ENCODE measurements at places on chromosomes 13 and 19.

DNA sequence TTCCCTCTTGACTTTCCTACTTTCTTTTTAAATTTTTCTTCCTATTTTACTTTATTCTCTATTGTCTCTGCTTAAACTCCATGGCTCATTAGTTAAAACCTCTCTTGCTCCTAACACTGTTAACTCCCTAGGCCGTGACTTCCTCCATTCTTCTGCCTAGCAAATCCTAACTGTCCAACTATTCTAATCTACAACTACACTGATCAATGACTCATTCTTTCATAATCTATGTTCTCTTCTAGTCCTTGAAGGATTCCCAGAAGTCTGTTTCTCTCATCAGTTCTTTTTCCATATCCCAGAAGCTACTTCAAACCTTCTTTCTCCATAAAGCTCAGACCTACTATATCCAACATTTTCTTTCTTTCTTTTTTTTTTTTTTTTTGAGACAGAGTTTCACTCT is 66.9 kb downstream of the MICU2 start:
- no peak for DNase-seq

GRCh38 chr13:32017474-32017873 is 14.1 kb upstream of the FRY start:
- no peak for DNase-seq

DNA sequence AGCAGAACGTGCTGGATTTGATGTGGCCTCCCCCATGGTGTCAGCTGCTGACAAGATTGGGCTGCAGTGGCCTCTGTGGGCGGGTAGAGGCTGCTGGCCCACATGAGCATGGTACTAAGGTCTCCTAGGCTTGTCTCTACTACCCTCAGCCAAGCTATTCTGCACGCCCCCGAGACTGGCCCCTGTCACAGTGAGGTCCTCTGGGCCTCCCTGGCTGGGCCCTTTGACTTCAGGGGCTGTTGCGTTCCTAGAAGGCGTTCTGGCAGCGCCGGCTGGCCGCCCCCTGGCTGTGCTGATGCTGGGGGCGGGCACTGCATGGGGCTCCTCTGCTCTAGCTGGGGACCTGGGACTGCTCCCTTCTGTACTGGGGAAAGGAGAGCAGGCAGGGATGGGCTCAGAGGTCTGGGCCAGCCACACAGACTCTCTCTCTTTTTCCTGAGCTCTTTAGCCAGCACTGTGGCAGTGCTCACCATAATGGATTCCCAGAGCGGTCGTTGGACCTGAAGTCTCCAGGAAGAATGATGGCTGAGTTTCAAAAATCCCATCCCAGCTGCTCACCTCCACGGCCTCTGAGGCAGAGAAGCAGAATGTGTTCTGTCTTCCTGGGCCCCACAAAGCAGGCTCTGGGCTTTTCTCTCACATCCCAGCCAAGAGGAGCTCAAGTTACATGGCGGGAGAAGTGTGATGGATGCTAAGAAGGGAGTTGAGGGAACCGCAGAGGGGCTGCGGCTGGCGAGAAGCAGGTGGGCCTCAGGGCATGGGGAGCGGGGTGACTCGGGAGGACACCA is 32.3 kb downstream of the TSSK6 start:
- DNase-seq = no peak

DNA sequence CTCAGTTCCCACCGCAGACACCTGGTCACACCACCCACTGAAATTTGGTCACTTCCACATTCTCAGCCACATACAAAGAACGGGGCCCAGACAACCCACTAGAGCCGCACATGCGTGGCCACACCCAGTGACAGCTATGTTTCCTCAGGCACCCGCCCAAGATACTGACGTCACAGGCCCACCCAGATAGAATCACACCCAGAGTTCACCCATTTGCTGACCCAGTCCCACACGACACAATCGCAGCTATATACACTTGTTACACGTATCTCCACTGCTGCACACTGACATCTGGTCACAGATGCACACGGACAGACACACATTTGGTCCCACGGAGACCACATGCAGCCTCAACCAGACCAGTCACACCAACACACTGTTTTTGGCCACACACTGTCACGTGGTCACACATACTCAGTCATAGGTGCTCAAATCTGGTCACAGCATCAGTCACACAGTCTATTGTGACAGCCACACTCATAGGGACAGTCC is 2.9 kb downstream of the NUMBL start:
- DNase-seq = no peak

DNA sequence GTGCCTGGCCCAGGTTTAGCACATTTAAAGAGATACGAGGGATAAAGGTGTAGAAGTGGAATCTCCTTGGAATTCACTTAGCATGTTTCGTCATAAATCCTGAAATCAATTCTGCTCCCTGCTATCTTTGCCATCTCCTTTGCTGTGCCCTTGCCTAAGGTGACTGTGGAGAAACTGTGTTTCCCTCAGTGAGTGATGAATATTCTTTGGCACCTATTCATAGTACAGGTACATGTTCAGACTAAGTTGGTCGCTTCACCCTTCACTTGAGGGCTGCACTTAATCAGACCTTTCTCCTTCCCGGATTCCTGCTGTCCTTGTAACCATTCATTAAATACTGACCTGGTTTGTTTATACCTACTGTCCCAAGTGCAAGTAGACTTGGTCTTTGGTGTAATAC is 17.8 kb downstream of the PCCA start:
- DNase-seq = no peak

- DNase-seq = no peak
Measured at GRCh38 chr19:11359421-11359820, 4.2 kb downstream of the PLPPR2 start.

DNA sequence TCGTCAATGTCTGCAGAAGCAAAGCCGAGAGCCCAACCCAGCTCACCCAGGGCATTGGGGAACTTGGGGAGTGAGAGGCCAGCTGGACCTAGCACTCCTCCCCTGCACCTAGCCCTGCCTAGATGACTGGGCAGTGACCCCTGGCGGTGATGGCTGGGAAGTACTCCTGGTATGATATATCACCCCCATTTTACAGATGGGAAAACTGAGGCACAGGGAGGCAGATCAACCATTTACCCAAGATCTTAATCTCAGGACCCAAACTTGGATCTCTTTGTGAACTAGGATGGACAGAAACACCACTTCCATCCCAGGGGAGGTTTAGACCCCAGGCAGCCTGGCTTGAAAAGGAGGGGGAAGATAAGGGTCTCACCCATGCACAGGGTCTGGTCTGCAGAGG is 43.5 kb downstream of the CCL25 start:
- DNase-seq = no peak

DNA sequence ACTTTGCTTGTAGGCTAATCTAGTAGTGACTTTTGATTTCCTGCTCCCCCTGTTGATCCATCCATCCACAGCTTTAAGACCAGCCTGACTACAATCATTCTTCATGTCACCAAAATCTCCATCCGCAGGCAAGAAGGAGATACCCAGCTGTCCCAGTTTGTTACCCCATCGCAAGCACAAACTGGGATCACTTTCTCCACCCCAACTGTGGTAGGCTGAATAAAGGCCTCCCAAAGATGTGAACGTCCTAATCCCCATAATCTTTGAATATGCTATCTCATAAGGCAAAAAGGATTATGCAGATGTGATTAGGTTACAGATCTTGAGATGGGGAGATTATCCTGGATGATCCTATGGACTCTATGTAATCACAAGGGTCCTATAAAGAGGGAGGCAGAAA is 202.0 kb downstream of the ENOX1 start:
- DNase-seq = no peak

DNA sequence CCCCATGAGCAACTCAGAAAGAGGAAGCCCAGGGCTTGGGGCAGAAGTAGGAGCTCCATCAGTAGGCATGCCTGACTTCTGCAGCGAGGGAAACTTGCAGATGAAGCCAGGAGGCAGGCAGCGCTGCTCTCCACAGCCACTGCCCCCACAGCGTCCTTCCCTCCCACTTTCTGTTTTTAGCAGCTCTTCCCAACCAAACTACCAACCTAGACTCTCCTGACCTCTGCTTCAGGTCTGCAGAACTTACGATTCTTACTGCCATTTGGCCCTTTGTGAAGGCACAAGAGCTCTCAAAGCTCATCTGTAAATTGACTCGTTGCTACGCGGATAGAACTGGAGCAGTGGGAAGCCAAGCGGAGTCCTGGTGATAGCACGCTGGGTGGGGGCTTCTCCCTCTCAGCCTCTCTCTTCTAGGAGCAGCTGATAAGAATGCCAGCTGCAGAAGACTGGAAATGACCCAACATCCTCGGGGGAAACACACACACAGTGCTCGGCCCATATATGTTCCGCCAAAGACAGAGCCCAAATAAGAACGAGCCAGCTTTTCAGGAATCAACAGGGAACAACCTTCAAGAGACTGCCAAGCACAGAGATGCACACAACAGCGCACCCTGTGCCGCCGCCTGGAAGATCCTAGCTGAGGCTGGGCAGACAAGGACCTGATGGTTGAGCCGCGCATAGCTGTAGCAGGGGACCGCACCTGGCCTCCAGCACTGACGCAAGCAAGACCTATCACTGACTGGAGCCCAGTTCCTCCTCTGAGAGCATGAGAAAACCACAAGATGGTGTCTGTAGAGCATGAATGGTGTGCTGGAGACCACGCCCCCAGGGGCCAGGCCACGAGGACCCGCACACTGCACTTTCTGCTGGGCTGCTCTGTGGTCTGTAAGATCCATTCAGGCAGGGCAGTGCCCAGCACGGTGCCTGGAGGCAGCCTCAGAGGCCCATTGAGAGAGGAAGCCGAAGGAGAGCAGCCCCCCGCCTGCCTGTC is 15.9 kb upstream of the SLC35E1 start:
- peak; percentile 33 for DNase-seq

DNA sequence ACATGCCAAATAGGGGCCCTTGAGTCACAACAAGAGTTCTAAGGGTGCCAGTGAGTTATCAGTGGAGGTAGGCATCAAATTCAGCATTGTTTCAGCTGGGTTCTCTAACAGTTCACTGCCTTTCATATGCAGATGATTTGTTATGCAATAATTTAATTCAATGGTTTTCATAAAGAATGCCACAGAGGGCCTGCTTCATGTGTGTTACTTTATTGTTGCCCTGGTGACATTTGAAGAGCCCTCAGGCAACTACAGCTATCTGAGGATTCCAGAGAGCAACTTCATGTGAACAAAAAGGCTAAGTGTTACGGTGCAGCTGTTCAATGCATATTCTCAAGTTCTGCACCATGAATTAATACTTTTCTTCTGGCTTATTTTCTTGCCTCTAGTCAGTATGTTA is 43.1 kb upstream of the STARD13 start:
- DNase-seq = peak; percentile 26

- no peak for DNase-seq
Measured at GRCh38 chr19:19028526-19028925, 4.8 kb downstream of the SUGP2 start.

GRCh38 chr13:63954683-63955082 is 2539.0 kb upstream of the PCDH20 start:
- DNase-seq = no peak

- DNase-seq = no peak
Measured at GRCh38 chr19:1467490-1468273, 11.3 kb downstream of the C19orf25 start.

DNA sequence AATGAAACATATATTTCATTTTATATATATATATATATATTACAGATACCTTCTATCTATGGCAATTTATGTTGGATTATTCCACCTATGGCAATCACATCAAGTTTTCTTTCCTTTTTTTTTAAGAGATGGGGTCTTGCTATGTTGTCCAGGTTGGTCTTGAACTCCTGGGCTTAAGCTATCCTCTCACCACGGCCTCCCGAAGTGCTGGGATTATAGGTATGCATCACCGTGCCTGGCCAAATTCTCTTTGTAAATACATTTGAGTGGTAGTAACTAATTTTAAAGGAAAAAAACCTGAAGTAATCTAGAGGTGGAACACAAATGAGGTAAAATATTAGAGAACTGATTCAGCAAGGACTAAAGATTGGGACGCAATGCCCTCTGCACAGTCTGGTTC is 21.6 kb upstream of the BRD4 start:
- no peak for DNase-seq

GRCh38 chr13:43132257-43132656 is 108.9 kb downstream of the DNAJC15 start:
- DNase-seq = no peak

DNA sequence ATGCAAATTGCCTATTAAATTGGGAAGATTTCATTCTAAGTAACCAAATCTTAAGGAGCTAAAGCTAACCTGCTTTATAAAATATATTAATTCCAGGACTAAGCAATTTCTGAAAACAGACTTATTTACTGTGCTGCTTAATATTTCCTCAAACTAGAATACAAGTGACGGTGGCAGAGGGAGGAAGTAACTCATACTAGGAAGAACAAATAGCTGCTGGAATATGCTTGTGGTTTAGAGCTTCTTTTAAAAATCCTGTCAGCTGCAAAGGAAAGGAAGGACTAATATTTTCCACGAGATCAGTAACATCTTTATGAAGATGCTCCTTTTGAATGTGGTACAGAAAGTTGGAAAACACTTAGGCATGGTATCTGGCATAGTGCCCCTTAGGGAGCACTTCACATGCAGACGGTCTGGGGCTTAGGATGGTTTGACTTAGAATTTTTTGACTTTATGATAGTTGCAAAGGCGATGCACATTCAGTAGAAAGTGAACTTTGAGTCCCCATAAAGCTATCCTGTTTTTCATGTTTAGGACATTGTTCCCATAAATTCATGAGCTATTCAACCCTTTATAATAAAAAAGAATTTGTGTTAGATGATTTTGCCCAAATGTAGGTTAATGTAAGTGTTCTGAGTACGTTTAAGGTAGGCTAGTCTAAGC is 3.4 kb upstream of the HNRNPA1L2 start:
- DNase-seq = no peak

- DNase-seq = peak; percentile 26
Measured at GRCh38 chr19:55461974-55462626, 658 bp upstream of the ISOC2 start.

GRCh38 chr13:23510544-23510916 is 59.7 kb upstream of the TNFRSF19 start:
- DNase-seq = no peak

DNA sequence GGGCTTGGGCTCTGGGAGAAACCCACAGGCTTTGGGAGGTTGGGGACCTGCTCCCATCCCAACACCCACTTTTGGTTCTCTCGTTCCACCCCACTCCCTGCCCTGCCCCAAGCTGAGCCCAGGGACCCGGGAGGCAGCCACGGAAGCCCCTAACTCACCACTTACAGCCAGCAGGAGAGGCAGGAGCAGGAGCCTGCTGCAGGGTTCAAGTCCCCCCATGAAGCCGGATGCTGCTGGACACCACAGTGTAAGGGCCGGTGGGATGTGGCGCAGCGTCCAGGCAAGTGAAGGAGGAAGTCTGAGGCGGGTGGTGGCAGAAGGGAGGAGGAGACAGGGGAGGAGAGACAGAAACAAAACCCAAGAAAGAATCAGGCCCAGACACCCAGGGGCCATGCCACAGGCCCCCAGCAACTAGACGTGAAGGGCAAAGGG is at the start of gene TYROBP:
TSS of gene TYROBP (minus strand) at position 286 of the 432 bp plus-strand sequence. CDS start at position 219, 67 bp downstream.
- no peak for DNase-seq

DNA sequence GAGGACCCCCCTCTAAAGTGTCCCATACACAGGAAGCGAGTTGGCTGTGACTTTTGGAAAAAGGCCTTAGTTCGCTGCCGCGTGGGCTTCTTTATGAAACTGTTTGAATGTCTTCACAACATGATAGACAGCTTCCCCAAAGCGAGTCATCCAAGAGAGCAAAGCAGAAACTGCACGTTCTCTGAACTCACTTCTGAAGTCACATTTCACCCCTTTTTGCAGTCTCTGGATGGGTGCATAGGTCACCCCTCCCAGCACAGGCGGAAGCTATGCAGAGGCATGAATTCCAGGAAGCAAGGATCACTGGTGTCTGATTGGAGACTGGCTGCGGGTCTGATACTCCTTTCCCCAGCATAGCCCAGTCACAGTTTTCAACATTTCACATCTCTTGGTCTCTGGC is 10.6 kb downstream of the GPI start:
- no peak for DNase-seq

- DNase-seq = no peak
Measured at GRCh38 chr19:31803835-31804446, 454.7 kb upstream of the TSHZ3 start.

Measured in NCI-H345 (cell line).